CD8-positive, alpha-beta memory T cell (primary cell): ENCODE measurements at places on chromosomes 11 and 22. TPM values are rescaled to one million over a fixed set of nuclear protein-coding genes. Genes with fewer than 3 reads are reported as not detected.

MRGPRX3 gene
- not detected for total RNA-seq

RRAS2 gene
- 70.1 TPM for total RNA-seq

ABCG4 gene
- total RNA-seq = 0.11 TPM

SYT13 gene
- total RNA-seq = not detected

VPS11 gene
- 25.3 TPM for total RNA-seq

KRTAP5-9 gene
- total RNA-seq = not detected

BCO2 gene
- total RNA-seq = 0.84 TPM

OR8B12 gene
- total RNA-seq = not detected

BARX2 gene
- total RNA-seq = not detected

SPON1 gene
- 0.97 TPM for total RNA-seq

C22orf31 gene
- not detected for total RNA-seq

SLC22A25 gene
- total RNA-seq = not detected

GSTT2 gene
- total RNA-seq = not detected

SCN3B gene
- total RNA-seq = not detected

HTR3A gene
- total RNA-seq = not detected
